ENCODE measurements at places on chromosomes 4 and X.
A peak's percentile ranks its signal among the peaks of the same experiment; 100 is the strongest.

GRCh38 chrX:47264483-47265173, 31.8 kb downstream of the USP11 start:
- DNase-seq = no peak

DNA sequence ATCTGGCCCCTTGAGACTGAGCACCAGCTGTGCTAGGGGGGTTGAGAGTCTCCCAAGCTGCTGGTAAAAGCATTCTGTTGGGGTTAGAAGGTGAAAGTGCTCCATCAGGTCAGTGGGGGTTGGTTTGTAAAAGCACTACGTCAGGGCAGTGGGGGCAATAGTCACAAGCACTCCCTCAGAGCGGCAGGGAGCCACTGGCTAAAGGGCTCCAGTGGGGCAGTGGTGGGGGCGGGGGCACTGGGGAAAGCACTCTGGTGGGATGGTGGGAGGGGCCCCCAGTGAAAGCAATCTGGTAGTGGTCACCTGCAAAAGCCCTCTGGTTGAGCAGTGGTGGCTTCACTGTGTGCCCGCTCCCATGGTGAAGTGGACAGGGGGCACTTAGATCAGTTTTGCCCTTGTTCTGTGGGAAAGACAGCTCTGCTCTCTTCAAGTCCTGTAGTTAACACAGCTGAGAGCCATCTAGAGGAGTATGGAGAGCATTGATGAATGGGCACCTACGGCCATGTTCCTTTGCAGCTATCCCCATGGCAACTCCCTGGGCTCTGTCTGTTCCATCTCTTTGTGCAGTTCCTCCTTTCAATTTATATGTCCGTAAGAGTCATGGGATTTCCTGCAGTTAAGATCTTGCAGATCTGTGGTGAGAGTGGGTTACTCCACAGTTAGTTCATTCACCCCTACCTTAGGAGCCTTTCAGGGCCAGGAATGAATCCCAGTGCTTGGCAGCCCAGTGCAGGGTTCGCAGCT, 106.4 kb downstream of the SH3BGRL start:
- no peak for DNase-seq

DNA sequence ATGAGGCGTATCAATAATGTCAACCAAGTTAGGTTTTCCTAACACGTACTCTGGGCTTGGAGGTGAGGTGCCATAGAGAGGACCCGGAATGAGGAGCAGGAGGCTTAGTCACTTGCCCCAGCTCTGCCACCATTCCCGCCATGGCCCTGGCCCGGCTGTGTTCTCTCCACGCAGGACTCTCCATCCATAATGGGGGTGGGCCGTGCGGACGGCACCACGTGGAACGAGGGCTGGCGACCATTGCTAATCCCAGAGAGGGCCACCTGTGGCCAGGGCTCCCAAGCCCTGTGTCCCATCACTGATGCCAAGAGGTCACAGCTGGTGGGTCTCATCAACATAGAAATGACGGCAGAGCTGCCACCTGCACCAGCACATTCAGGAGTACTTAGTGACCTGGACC, 76.4 kb downstream of the JAKMIP1 start:
- DNase-seq = no peak

DNA sequence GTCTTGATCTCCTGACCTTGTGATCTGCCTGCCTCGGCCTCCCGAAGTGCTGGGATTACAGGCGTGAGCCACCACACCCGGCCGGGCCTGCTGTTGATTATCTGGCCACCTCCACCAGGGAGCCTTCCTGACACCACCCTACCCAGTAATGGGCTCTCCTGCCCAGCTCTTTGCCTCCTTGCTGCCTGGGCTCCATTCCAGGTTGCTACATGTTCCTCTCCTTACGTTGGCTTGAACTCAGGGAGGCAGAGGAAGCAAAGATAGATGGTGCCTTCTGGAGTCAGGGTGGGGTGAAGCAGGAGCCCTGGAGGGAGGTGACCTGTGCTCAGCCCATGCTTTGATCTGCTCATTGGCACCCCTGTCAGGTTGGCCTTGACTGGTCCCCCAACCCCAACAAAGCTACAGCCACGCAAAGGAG, 26.3 kb downstream of the FLNA start:
- DNase-seq = peak; percentile 18

GRCh38 chr4:9885958-9886357, 104.5 kb downstream of the DRD5 start:
- no peak for DNase-seq

DNA sequence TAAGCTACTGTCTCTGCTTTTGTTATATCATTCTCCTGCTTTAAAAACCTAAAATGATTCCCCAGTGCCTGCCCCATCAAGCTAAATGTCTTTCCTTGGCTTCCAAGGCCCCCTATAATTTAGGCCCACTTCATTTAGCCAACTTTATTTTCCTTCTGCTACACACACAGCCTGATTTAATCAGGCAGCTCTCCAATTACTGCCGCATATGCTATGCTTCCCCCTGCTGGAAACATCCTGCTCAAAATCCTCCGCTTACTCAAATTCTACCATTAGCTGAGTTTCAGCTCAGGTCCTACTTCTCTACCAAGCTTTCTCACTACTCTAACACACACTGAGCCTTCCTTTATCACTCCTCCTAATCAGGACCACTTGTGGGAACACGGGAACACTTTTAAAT, 17.0 kb downstream of the LAMP2 start:
- peak; percentile 23 for DNase-seq

GRCh38 chr4:119070301-119070700, 65.3 kb upstream of the MYOZ2 start:
- DNase-seq = no peak

DNA sequence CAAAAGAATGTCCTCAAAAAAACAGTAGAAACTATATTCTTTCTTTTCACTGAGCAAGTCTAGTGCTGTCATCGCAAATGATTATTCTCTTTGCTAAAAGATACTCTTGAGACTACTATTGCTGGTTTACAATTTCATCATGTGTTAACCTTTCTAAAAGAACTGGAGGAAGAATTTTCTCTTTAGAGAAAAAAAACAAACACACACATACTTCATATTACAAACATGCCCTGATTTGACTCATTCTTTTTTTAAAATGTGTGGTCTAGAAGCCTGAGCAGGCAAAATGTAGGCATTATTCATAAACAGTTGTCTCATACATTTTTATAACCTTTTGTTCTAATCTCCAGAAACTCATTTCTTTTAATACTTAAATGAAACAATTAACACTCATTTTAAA, 60.6 kb upstream of the FAT4 start:
- DNase-seq = no peak

DNA sequence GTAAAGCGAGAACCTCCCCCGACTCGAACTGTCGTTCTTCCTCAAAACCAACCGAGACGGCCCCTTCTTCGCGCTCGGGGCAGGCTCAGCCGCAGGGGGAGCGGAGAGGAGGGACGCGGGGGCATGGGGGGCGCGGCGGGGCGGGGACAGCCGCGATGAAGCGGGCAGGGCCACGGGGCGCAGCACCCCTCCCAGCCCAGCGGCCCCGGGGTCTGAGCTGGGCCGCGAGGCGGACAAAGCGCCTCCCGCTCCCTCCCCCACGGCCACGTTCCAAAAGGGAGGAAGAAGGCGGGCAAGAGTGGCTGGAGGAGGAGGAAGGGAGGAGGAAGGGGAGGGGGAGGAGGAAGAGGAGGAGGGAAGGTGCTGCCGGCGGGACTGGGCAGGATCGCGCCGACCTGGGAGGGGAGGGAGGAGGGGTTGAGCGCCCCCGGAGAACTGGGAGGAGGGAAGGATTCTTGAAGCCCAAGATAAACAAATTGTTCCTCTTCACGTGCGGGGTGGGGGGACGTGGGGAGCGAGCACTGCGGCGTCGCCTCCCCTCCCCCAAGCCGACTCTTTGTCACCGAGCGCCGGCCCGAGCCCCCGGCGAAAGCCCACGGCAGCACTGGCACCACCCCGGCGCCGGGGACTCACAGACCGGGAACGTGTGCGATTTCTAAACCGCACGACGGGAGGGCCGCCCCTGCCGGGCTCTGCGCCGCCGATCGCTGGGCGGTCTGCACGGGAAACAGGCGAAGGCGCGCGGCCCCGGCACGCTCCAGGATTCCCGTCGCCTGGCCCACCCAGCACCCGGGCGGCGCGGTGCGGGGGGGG, 2.9 kb downstream of the MAML3 start:
- DNase-seq = peak; percentile 75

DNA sequence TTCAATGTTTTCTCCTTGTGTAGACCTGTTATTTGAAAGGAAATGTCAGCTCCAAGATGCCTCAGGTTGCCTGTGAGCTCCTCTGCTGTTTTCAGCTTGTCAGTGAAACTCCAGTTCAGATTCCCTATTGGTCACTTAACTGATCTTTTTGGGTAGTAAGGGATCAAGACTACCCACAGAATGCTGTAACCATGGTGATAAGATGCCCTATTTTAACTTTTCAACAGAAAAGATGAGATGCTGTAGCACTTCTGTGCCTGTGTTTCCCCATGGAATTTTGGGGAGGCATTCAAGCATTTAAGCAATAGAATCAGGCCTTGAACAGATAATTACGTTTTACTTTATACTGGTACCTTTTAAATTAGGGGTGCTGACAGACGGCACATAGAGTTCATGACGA, 106.6 kb upstream of the H2AZ1 start:
- no peak for DNase-seq

GRCh38 chr4:109645874-109646710, 57.2 kb downstream of the CASP6 start:
- DNase-seq = no peak

- DNase-seq = no peak
Measured at GRCh38 chrX:7225338-7225737, 77.4 kb upstream of the PUDP start.

- DNase-seq = no peak
Measured at GRCh38 chr4:186676531-186677161, 47.0 kb downstream of the FAT1 start.

DNA sequence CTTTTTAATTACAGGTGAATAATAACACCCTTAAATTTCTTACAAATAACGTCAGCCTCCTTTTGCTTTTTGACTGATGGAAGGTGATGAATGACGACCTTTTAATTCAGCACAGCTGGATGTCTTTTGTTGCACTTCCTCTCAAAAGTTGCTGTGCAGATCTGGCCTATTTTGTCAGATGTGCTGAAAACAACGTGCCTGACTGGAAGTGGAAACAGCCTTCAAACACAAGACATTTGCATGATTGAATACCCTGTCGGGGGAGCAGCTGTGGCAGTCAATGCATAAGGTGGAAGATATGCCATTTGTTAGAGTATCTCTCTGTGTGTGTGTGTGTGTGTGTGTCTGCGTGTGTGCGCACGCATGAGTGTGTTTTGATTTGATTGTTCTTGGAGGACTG, 579.7 kb downstream of the SPRY1 start:
- no peak for DNase-seq

DNA sequence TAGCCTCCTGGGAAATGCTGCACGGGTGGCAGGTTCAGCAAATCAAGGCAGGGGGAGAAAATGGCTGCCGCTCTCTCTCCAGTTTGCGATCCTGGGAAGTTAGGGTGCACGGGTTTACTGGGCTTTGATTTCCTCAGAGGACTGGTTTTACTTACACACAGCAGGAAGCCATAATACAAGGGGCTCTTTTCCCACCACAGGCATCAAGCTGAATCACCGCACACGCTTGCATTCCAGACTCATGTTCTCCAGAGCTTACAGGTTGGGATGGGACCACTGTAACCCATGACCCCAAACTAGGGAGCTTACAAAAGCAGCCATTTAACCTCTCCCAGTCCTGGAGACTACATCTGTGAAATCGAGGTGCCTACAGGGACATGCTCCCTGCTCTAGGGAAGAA, 159.8 kb downstream of the DHRSX start:
- no peak for DNase-seq

DNA sequence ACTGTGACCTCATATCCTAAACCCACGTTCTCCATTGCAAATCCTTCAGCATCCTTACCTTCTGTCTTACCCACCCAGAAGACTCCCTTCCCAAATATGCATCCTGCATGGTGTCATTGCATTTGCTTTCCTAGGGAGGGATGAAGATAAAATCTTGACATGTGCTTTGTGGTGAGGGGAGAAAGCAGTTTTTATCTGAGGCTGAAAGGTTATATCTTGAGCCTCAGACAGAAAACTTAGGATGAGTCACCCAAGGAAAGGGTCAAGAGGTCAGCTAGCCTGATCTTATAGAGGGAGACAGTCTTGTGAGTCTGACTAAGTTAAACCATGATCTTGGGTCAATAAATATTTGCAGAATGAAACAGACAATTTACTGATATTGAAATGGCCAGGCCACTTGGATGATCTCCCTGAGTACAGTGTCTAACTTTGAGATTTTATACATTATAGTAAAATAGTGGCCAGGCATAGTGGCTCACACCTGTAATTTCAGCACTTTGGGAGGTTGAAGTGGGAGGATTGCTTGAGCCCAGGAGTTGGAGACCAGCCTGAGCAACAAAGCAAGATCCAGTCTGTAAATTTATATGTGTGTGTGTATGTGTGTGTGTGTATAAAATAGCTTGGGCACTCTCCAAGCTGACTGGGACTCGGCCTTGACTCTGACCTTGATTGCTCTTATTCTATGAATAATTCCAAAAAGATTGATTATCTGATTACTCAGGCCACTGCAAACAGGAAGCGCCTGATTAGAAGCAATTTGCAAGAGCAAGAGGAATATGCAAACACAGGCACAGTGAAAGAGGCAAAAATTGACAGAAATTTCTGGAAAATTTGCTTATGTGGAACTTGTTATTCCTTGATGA, 15.4 kb upstream of the FAM9C start:
- DNase-seq = no peak

DNA sequence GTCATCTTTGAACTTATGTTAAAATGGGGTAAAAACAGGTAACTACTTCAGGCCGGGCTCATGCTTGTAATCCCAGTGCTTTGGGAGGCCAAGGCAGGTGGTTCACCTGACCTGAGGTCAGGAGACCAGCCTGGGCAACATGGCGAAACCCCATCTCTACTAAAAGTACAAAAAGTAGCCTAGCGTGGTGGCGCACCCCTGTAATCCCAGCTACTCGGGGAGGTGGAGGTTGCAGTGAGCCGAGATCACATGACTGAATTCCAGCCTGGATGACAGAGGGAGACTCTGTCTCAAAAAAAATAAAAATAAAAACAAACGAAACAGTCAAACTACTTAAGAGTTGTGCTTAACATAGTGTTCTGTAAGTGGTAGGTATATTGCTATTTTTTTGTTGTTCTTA, 2.5 kb downstream of the DDX3X start:
- DNase-seq = peak; percentile 18

DNA sequence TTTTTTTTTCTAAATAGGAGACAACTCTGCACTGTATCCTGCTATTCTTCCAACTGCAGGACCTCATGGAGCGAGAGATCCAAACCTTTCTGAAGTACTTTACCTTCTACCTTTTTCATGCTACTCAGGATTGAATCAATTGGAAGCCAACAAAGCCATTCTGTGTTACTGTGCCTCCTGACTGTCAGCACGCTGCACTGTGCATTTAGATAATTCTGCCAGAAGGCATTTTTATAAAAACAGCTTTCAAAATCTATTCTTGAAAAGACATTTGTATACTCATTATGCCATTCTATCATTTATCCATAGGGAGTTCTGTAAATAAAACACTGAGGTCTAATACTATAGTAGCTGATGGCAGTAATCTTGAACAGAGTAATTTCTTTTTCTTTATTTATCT, 142.8 kb downstream of the SLIT2 start:
- DNase-seq = no peak

DNA sequence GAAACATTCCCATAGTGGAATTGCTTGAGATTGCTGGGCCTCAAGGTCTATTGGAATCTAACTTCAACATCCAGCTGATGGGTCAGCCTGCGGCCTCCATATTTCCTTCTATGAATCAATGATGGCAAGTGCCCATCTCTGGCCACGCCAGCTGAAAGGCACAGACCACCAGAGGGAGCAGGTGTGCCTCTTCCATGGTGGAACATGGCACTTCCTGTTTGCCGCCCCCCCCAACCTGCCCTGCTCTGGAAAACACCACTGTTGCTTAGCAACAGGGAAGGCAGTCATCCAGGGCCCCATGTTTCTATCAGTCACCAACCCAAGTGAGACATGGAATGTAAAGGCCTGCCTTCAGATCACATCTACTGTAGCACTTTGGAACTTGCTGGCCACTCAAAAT, 11.6 kb downstream of the PAGE4 start:
- peak; percentile 30 for DNase-seq

Measured in CD4-positive, alpha-beta T cell treated with Interleukin-17A for 1 hour (primary cell).